ENCODE measurements at places on chromosomes 13 and 19. TPM values are rescaled to one million over a fixed set of nuclear protein-coding genes. Genes with fewer than 3 reads are reported as not detected.

Gene ZNF471
- not detected for total RNA-seq

Gene C3
- 5.0 TPM for total RNA-seq

Gene CCDC169
- 2.3 TPM for total RNA-seq

Gene LILRB1
- total RNA-seq: 0.08 TPM

Gene SPACA4
- not detected for total RNA-seq

Gene ZNF418
- 5.1 TPM for total RNA-seq

Gene SIGLEC12
- not detected for total RNA-seq

Gene CEACAM8
- not detected for total RNA-seq

Gene SRRM5
- 0.10 TPM for total RNA-seq

Gene CYP4F2
- 0.21 TPM for total RNA-seq

Gene ILF3
- 365 TPM for total RNA-seq
